ENCODE measurements at places on chromosomes 7 and 10. TPM values are rescaled to one million over a fixed set of nuclear protein-coding genes. Genes with fewer than 3 reads are reported as not detected.

Gene AKR1C4
- not detected for total RNA-seq

Gene TMEM243
- total RNA-seq: 23.9 TPM

Gene SFTPD
- total RNA-seq: 1.1 TPM

Gene RNF148
- not detected for total RNA-seq

Gene FAM180A
- total RNA-seq: 0.70 TPM
